AG04449 (cell line): ENCODE measurements at places on chromosomes 7 and 10.

GRCh38 chr10:126421756-126422256 is 33.5 kb upstream of the ADAM12 start:
- peak; percentile 95 for DNase-seq

GRCh38 chr10:4046030-4046429 is 261.0 kb upstream of the KLF6 start:
- no peak for DNase-seq

DNA sequence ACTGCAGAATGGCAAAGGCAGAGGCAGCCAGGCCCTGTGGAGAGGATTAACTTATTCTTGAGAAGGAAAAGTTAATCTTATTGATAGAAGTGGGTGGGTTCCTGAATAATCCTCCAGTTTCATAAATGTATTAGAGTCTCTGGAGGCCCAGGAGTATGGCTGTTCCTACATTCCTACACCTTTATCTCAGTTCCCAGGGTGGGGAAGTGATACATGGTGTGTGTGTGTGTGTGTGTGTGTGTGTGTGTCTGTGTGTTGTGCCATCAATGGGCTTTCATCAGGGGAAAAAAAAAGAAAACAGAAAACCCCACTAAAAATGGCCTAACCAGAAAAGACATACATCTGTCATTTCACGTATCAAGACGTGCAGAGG is 22.0 kb upstream of the GSDME start:
- no peak for DNase-seq

GRCh38 chr10:4650582-4650981 is 175.4 kb upstream of the AKR1E2 start:
- DNase-seq: no peak

GRCh38 chr7:111852081-111852480 is 289.8 kb upstream of the IMMP2L start:
- DNase-seq: no peak

- peak; percentile 10 for DNase-seq
Measured at GRCh38 chr7:120733143-120733542, 124.8 kb downstream of the TSPAN12 start.

- DNase-seq: no peak
Measured at GRCh38 chr10:47400251-47400650, 16.2 kb upstream of the ZNF488 start.

DNA sequence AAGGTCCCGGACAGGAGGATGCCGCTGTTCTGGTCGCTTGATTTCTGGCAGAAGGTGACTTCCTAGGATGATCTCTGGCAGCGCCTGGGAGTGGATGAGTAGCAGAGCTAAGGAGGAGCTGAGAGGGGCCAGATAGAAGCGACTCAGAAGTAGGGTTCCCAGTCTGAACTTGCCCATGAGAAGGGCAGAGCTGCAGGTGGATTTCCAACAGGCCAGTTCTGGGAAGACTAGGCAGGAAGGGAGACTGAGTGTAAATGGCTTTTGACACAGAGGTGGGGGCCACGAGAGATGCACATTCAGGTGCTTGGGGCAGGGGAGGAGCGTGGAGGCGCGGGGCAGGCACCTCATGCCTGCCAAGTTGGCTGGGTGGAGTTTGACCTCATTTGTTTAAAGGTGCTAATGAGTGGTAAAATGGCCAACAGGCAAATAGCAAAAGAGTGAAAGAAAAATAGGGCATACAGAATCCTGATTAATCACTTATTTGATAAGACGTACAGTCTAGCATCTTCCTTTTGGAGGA is 58.8 kb downstream of the SHH start:
- DNase-seq: no peak

DNA sequence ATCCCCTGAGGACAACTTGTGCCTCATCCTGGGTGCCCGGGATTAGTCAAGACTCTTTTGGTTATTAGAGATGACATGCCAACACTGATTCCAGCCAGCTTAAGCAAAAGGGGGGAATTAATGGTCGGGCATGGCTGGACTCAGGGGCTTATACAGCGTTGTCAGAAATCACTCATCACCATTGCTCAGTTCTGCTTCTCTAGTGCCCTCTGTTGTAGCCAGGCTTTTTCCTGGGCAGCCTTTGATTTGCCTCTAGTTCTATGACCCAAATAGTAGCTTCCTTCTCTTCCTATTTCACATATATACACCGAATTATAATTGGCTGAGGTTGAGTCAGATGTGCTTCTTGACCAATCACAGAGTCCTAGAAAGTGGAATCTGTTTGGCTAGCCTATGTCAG is 192.0 kb upstream of the HABP2 start:
- DNase-seq: no peak

GRCh38 chr10:23512355-23513058 is 73.6 kb downstream of the OTUD1 start:
- DNase-seq: no peak

- DNase-seq: no peak
Measured at GRCh38 chr7:14691597-14692203, 210.9 kb downstream of the DGKB start.

DNA sequence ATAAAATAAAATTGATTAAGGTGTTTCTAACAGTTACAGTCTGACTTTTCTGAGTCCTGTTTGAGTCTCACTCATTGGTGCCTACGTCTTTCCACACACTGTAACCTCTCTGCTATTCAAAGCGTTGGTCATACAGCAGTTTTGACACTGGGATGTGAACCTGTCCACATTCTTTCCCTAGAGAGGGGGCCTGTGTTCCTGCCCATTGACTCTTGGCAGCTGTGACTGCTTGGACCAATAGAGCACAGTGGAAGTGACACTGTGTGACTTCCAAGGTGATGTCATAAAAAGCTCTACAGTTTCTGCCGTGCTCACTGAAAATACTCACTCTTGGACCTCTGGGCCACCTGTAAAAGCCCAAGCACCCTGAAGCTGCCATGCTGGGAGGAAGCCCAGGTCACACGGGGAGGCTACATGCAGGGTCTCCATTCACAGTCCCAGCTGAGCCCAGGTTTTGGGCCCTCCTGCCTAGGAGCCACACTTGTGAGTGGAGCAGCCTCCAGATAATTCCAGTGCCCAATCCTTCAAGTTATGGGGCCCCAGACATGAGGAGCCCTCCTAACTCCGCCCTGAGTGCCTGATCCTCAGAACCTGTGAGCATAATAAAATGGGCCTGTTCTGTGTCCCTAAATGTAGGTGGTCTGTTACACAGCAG is 704 bp upstream of the ANTXRL start:
- DNase-seq: no peak

DNA sequence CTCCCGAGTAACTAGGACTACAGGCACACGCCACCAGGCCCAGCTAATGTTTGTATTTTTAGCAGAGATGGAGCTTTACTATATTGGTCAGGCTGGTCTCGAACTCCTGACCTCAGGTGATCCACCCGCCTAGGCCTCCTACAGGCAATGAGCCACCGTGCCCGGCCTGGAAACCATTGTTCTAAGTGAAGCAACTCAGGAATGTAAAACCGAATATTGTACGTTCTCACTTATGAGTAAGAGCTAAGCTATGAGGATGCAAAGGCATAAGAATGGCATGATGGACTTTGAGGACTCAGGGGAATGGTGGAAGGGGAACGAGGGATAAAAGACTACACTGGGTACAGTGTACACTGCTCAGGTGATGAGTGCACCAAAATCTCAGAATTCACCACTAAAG is 235.1 kb upstream of the AUTS2 start:
- DNase-seq: no peak

- no peak for DNase-seq
Measured at GRCh38 chr10:121732172-121732571, 133.9 kb upstream of the FGFR2 start.

- DNase-seq: no peak
Measured at GRCh38 chr10:90751107-90751997, 106.5 kb downstream of the HTR7 start.

- DNase-seq: peak; percentile 93
Measured at GRCh38 chr10:89518876-89519842, 16.2 kb downstream of the SLC16A12 start.

DNA sequence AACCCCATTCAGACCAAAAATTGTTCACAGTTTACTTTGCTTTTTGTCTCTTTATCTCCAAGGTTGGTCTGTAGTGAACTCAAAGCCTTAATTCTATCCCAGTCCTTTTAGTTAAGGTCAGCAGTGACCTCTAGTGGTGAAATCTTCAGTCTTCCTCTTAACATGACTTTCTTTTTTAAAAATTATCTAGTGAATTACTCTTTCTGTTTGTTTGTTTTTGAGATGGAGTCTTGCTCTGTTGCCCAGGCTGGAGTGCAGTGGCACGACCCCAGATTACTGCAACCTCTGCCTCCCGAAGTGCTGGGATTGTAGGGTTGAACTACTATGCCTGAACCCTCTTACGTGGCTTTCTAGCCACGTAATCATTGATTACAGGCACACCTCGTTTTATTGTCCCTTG is 25.0 kb downstream of the ZNF487 start:
- DNase-seq: peak; percentile 55

GRCh38 chr10:107865691-107866090 is 701.2 kb upstream of the SORCS1 start:
- no peak for DNase-seq

DNA sequence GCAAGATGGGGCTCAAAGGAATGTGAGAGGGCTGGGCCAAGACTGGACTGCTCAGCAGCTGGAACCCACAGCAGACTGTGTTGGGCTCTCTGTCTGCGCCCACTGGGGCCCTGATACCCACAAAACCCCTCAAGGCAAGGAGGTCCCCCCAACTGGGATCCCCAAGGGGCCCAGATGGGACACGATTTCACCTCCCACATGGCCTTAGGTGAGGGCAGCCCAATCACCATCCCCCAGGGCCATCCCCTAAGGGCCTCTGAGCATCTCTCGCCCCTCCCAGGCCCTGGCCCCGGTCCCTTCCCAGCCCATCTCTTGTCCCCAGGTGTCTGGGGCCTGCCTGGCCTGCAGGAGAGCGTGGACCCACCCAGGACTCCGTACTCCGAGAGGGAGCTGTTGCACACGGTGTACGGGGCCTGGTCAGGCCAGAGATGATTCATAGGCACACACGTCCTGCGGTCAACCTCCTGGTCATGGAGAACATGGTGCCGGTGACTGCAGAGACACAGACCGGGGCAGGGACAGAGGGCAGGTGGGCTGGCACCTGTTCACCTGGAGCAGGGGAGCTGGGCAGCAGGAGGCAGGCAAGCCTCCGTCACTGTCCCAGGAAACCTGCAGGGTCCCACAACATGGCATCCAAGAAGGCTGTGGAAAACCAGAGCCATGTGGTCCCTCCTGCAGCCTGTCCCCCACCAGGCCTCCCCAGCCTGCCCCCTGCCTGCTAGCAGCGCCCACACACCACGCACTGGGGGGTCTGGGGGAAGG is 21.6 kb downstream of the OGDHL start:
- DNase-seq: no peak

GRCh38 chr10:89357096-89357495 is 20.8 kb upstream of the IFIT1B start:
- no peak for DNase-seq

GRCh38 chr10:7707102-7707501 is 4.0 kb downstream of the ITIH2 start:
- no peak for DNase-seq

- DNase-seq: no peak
Measured at GRCh38 chr10:29535778-29536453, 98.9 kb downstream of the SVIL start.

- no peak for DNase-seq
Measured at GRCh38 chr10:116071453-116072148, 201.4 kb downstream of the GFRA1 start.

DNA sequence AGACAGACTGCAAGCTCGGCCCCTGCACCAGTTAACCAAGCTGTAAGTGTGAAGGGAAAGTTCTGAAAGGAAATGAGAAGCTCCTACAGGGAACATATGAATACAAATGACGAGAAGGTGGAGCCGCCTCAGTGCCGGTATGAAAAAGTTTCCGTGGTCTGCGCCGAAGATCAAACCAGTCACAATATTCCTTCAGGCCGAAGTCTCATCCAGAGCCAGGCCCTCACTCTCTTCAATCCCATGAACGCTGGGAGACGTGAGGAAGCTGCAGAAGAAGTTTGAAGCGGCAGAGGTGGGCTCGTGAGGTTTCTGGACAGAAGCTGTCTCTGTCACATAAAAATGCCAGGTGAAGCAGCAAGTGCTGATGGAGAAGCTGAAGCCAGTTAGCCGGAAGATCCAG is 71.9 kb downstream of the CFAP46 start:
- no peak for DNase-seq

- DNase-seq: no peak
Measured at GRCh38 chr7:107234436-107234835, 65.6 kb downstream of the HBP1 start.

GRCh38 chr10:125156196-125156595 is 4.2 kb downstream of the CTBP2 start:
- DNase-seq: no peak

- no peak for DNase-seq
Measured at GRCh38 chr7:77335581-77335980, 80.6 kb downstream of the GSAP start.

DNA sequence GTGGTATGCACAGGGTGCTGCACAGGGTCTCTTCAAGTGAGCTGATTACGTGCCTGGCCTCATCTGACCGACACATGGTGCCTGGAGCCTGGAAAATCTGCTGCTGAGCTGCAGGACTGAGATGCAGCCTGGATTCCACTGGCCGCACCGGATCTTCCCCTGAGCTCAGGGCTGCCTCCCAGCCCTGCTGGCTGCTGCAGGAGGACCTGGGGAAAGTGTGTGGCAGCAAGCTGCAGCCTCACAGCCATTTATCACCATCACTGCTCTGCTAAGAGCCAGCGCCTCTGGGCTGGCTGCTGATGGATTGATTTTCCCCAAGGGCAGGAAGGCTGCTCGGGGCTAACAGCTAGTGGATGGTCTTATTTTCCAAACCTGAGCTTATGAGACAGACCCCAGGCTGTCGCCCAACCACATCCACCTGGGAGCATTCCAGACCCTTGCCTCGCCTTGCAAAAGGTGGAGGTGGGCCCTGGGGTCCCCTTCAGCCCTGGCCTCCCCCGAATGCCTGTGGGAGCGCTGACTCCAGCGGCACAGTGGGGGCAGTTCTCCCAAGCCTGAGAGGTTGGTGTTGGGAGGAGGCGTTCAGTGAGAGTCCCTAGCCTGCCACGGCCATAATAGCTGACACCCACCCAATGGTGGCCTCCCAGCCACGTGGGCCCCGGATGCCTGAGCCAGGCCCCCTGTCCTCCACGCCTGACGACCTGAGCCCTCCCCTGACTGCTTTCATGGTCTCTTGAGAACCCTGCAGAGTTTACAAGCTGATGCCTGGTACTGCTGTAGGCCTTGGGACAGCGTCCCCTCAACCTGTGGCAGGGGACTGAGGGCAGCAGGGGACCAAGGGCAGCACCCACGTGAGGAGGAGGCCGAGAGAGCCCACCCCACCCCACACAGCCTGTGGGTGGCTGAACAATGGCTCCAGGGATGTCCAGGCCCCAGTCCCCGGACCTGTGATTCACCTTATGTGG is 38.2 kb downstream of the STK32C start:
- DNase-seq: no peak
